ENCODE measurements at places on chromosomes 13 and 19. TPM values are rescaled to one million over a fixed set of nuclear protein-coding genes. Genes with fewer than 3 reads are reported as not detected.

The ATCAY gene
- not detected for total RNA-seq

The SPACA4 gene
- total RNA-seq, result not detected

The ZNF77 gene
- total RNA-seq, result 4.0 TPM

The LILRB4 gene
- not detected for total RNA-seq

The CXCL17 gene
- total RNA-seq, result not detected

The ZNF816 gene
- 4.7 TPM for total RNA-seq

Data from myocyte (in vitro differentiated cells).